ENCODE measurements at places on chromosomes 12 and 14.

DNA sequence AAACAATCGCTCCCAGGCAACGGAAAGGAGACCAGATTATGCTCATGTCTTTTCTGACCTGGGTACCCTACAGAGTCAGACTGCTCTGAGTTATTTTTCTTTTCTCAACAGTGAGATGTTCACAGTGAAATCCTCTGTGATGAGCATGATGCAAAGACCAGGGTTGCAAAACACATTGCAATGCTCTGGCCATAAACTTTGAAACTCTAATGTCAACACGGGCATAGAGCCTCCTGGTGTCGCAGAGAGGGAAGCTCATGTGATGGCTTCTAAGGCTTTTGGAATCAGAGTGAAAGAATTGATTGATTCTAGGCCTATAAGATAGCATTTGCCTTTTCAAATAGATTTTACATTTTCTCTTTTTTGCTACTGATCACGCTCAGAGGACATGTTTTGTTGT, 193.4 kb downstream of the RASSF9 start:
- no peak for DNase-seq

DNA sequence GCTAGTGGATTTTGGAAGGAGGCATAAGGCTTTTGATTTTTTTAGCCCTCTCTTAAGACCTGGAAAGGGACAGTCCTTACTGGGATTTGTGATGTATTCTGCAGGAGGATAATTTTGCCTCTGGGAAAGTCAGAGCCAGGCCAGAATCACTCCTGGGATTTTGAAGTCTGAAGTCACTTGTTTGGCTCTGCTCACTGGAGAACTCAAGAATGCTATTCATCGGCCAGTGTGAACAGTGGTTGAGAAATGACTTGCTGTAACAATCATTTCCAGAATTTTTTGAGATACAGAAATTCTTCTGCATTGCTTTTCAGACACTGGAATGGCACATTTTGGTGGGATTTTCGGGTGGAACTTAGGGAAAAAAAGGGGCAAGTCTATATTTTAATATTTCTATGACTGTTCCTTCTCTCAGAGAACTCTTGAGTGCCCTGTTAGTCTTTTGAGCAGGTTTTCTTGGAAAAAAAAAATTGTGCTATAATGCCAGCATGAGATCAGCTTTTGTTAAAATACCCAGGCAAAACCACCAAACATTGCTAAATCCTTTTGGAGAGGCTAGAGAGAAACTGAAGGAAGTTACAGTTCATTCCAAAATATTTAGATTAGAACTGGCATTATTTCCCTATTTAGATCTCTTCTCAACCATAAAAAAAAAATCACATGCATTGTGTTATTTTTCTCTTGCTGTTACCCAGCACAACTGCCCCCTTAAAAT, 26.1 kb upstream of the BHLHE41 start:
- DNase-seq = no peak

GRCh38 chr14:96105089-96105925, 66.1 kb downstream of the C14orf132 start:
- no peak for DNase-seq

- no peak for DNase-seq
Measured at GRCh38 chr12:8823565-8824300, 1.3 kb downstream of the A2ML1 start.

DNA sequence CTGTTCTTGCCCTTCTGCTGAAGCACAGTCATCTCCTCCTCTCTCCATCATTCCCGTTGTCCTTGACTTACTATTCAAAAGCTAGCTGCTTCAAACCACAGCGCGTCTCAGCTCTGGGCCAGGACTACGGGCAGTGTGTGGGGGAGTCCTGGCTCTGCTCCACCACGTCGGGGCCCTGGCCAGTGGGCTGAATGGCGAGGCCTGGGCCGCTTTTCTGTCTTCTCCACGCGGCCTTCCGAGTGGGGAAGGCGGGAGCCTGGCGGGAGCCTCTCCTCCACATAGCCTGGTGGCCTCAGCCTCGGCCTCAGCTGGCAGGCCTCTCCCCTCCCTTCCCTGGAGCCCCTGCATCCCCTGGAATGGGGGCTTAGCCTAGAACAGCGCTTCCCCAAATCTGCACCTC, 16.5 kb downstream of the ANKRD9 start:
- DNase-seq = no peak

GRCh38 chr12:125171267-125171666, 106.0 kb downstream of the AACS start:
- DNase-seq = no peak

DNA sequence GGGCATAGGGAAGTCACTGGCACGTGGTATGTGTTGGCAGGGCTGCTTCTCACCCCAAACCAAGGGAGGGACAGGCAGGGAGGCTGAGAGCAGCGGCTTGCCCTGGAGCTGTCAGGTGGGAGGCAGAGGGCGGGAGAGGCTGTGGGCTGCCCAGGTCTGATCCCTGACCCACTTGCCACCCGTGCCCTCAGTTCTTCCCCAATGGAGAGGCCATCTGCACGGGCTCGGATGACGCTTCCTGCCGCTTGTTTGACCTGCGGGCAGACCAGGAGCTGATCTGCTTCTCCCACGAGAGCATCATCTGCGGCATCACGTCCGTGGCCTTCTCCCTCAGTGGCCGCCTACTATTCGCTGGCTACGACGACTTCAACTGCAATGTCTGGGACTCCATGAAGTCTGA, 4.7 kb downstream of the GNB3 start:
- DNase-seq = no peak

DNA sequence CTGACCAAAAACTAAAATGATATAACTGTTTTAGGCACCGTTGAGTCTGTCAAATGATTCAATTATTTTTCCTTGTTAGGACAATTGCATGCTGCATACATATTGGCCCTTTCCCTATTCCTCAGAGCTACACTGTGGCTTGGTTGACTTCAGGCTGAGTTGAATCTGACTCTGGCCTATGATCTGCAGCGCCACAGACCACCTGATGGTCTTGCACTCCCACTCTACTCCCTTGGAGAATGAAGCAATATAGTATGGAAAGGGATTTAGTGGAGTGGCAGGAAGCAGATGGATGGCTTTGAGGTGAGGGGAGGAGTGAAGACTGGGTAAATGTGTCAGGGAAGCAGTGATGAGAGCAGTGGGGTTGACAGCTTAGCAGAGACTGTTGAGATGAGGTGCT, 579.0 kb upstream of the STXBP6 start:
- DNase-seq = no peak

- DNase-seq = no peak
Measured at GRCh38 chr14:94724993-94725392, 44.9 kb downstream of the GSC start.

GRCh38 chr14:67881225-67881624, 61.6 kb downstream of the RAD51B start:
- no peak for DNase-seq

- no peak for DNase-seq
Measured at GRCh38 chr14:91402348-91402747, 15.3 kb downstream of the CCDC88C start.

DNA sequence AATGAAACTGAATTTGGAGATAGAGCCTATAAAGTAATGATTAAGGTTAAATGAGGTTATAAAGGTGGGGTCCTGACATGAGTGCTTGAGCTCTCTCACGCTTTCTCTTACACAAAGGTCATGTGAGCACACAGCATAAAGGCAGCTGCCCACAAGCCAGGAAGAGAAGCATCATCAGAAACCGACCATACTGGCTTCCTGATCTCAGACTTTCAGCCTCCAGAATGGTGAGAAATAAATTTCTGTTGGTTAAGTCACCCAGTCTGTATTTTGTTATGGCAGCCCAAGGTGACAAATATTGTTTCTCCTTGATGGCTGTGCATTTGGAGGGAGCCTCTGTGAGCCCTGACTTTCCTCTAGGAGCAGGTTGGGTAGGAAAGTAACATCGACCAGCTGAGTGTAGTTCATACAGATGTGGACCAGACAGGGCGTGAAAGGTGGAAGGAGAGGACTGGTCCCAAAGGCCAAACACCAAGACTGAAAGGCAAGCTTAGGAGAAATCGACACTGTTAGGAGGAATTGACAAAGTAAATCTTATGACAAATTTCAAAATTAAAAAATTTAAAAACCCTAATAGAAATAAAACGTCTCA, 97.6 kb upstream of the SLC38A2 start:
- no peak for DNase-seq

DNA sequence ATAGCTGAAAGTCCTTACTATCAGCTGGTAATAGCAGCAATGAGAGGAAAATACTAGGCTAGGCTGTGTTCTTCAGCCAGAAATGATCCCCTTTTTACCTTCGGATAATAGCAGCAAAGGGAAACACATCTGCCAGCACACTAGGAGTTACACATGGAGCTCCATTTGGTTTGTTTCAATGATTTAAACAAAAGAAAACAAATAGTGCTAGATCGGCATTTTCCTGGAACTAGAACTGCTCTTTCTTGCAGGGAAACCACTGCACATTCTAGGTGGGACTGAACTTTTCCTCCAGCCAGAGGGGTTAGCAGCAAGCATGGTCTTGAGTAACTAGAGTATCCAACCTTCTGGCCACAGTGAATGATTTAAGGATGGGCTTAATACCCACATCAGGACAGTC, 117.6 kb downstream of the PDE6H start:
- DNase-seq = no peak

GRCh38 chr12:120536064-120536791, 2.1 kb downstream of the RNF10 start:
- no peak for DNase-seq

DNA sequence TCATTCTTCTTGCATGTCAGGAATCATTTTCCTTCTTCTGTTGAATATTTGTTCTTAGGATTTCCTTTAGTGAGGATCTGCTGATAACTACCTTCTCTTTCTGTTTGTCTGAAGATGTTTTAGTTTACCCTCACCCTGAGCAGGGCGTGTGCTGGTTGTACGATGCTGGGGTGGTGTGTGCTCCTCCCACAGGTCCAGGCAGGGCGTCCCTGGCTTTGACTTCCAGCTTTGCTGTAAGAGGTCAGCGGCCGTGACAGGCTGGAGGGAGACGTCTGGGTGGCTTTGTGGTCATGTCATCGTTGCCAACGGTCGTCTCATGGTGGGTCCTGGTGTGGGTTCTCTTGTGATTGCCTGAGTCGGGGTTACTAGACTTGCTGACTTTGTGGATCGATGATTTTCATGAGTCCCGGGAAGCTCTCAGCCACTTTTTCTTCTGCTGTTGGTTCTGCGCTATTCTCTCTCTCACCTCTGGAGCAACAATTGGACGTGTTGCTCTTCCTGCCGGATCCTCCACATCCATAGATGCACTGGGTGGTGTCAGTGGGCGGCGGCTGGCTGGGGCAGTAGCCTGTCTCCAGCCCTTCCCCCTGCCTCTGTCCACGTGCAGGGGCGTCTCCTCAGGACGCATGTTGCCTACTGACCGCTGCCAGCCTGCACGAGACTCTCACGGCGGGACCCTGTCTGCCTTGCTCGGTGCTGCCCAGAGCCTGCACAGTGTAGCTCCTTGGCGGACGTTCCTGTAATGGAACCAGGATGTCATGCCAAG, 8.4 kb downstream of the PACS2 start:
- no peak for DNase-seq

DNA sequence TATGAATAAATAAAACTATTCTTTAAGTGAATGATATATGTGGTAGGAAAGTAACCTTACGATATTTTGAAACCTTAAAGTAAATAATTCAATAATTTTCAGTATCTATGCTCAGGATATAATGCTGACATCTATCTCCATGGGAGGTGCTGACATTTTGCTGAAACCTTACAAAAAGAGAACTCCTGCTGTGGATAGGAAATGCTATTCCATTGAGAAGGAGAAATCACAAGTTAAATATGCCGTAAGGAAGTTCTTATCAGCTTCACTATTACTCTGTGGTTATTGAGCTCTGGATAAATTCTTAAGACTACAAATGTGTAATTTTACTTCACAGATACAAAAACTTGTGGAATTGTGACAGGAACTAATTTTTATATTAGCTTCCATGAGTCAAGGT, 722.1 kb downstream of the TMTC2 start:
- DNase-seq = no peak

GRCh38 chr12:92574051-92574783, 128.6 kb upstream of the PLEKHG7 start:
- no peak for DNase-seq

- DNase-seq = no peak
Measured at GRCh38 chr14:82379291-82379690, 845.6 kb upstream of the SEL1L start.

GRCh38 chr12:125245581-125246557, 180.6 kb downstream of the AACS start:
- DNase-seq = no peak
